ENCODE measurements at places on chromosomes 3 and 15. TPM values are rescaled to one million over a fixed set of nuclear protein-coding genes. Genes with fewer than 3 reads are reported as not detected.

THRB gene
- total RNA-seq: 19.7 TPM

CGNL1 gene
- 54.9 TPM for total RNA-seq

SLC24A5 gene
- total RNA-seq: 0.84 TPM

KBTBD13 gene
- not detected for total RNA-seq

GPR87 gene
- total RNA-seq: 0.67 TPM

DNA sequence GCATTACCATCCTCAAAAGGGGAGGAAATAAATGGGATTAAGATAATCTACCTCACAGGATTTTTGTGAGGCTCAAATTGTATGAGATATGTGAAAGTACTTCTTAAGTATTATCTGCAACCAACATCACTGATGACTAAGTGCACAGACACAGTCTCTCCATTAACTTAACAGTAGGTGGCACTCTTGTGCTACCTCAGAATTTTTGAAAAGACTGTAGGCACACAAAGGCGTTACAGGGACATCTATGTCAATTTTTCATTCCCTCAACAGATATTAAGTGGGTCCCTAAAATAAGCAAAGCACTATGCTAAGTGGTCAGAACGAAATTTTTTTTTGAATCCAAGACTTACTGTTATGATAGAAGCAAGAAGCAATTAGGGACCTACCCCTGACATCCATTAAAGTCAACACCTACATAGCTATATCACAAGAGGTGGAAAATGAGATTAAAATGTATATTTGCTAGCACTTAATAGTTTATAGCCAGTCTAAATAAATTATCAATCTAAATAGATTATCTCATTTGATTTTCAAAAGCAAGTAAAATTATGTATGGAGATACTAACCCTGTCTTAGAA lies 52.9 kb downstream of the RYK start:
- no peak for DNase-seq
- no peaks in the 10 kb centered on the region for H3K27me3 ChIP-seq

DNA sequence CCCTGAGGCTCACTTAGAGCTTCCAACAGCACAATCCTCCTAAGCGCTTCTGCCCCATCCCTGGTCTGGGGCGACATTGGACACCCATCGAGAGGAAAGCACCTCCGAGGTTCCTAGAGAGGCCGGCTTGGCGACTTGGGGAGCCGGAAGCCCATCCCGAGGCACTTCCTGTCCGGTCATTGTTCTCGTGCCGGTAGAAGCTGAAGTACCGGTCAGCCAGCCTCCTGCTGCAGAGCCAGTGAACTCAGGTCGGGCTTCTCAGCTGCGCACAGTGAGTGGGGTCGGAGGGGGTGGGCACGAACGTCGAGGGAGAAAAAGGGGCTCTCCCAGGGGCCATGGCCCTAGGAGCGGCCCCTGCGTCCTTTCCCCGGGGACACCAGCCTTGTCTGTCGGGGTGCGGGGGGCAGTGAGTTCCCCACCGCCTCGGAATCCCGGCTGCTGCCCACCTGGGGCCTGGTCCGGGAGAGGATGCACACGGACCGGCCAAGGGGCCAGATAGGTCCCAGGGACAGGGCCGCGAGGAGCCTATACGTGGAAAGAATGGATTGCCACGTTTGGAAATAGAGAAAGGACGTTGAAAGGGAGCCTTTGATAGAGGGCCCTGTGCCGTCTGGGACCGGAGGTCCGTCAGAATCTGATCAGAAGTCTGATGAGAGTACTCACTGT lies at the start of gene ZNF35:
Gene ZNF35 (plus strand): TSS at position 169 of the 666 bp plus-strand sequence. CDS start 2,336 bp downstream, outside the sequence.
- peaks cover 6% of the 10 kb centered on the region for H3K4me1 ChIP-seq
- H3K27ac ChIP-seq: peak within 1 kb of the TSS; percentile 77
- DNase-seq: peak; percentile 90
- peaks cover 30% of the 10 kb centered on the region for H3K36me3 ChIP-seq
- H3K4me3 ChIP-seq: peak within 1 kb of the TSS; percentile 80

GRCh38 chr3:149368201-149368673 lies 9.2 kb downstream of the TM4SF1 start:
- no peaks in the 10 kb centered on the region for H3K27me3 ChIP-seq
- peaks cover 11% of the 10 kb centered on the region for H3K36me3 ChIP-seq
- peaks cover 25% of the 10 kb centered on the region for H3K4me1 ChIP-seq
- no peak overlapping the region for H3K27ac ChIP-seq
- no peak for DNase-seq
- no peak overlapping the region for H3K4me3 ChIP-seq

DNA sequence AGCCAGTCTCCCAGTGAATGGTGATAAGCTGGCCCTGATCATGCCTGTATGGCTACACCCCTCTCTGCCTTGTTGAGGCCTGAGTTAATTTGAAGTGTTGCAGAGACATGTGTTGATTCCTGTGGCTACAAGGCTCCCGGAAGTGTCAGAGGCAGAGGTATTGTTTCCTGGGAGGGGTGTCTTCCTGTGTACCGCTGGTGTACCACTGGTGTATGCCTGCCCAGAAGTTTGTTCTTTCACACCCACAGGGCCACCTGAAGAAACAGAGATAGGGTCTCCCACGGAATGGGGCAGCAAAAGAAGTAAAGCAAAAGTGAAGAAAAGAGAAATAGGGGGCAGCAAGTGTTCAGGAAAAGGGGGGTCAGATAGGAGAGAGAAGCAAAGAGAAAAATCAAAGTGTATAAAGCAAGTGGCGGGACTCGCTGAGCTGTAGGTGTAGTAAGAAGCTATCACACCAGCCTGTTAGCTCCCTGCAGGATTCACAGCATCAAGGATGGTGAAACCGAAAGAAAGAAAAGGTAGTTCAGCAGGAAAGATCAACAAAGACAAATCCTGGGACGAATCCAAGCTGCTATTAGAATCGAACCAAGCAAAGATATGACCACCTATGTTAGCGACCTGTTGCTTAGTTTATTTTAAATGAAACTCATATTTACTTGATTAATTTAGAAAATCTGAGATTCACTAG lies 36.6 kb upstream of the CD47 start:
- no peak for DNase-seq
- H3K27me3 ChIP-seq: no peaks in the 10 kb centered on the region
- H3K36me3 ChIP-seq: no peaks in the 10 kb centered on the region
- no peak overlapping the region for H3K4me3 ChIP-seq
- no peak overlapping the region for H3K27ac ChIP-seq

DNA sequence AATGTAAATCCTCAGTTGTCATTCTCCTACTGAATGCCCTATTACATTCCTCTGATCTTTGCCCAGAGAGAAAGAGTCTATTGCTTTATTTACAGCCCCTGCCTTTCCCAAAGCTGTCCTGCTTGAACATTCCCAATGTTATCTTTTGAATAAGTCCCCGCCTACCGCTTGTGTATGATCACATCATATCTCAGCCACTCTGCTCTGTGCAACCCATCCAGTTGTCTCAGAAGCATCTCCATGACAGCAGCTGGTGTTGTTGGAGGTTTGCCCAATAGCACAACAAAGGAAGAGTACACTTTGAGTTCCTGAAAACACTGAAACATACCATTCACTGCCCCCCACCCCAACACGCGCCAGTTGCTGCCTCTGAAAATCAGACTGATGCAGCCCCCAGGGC lies 22.0 kb upstream of the FAM3D start:
- no peak for DNase-seq

GRCh38 chr3:157493627-157494550 lies 9.3 kb downstream of the VEPH1 start:
- no peaks in the 10 kb centered on the region for H3K4me1 ChIP-seq
- H3K4me3 ChIP-seq: no peak overlapping the region
- no peak overlapping the region for H3K27ac ChIP-seq
- no peaks in the 10 kb centered on the region for H3K36me3 ChIP-seq
- no peaks in the 10 kb centered on the region for H3K27me3 ChIP-seq
- no peak for DNase-seq

GRCh38 chr15:40693904-40694687 lies 878 bp upstream of the RAD51 start:
- peaks cover 15% of the 10 kb centered on the region for H3K4me1 ChIP-seq
- H3K4me3 ChIP-seq: peak overlapping the region; percentile 97
- peak overlapping the region; percentile 100 for H3K27ac ChIP-seq
- no peak for DNase-seq

DNA sequence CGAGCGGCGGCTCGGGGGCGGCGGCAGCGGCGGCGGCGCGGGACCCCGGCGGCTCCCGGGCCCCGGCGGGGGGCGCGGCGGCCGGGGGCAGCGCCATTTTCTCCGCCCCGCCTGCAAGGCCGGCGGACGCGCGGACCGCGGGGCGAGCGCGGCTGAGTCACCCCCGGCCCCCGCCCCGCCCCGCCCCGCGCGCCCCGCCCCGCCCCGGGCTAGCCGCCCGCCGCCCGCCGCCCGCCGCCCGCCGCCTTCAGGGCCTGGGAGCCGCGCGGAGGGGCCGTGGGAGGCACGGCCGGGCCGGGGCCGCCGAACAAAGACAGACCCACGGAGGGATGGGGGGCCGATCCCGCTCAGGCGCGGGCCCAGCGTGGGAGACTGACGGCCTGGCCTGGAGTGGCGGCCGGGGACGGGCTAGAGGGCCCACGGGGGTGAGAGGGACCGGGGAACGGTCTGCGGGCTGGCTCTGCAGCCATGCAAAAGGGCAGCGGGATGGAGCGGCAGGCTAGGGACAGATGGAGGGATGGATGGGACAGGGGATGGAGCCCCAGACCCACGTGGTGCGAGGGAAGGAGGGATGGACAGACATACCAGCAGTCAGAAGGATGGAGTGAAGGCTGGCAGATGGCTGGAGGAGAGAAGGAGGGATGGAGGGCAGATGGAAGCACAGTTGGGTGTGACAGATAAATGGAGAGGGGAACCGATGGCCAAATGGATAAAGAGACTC lies at the start of gene EIF4E3:
Gene EIF4E3 (minus strand): TSS at position 132 of the 721 bp plus-strand sequence. CDS start 35 bp downstream, at position 97.
- H3K4me3 ChIP-seq: peak within 1 kb of the TSS; percentile 70
- DNase-seq: peak; percentile 77
- no peaks in the 10 kb centered on the region for H3K27me3 ChIP-seq
- peaks cover 22% of the 10 kb centered on the region for H3K4me1 ChIP-seq
- no peaks in the 10 kb centered on the region for H3K36me3 ChIP-seq

DNA sequence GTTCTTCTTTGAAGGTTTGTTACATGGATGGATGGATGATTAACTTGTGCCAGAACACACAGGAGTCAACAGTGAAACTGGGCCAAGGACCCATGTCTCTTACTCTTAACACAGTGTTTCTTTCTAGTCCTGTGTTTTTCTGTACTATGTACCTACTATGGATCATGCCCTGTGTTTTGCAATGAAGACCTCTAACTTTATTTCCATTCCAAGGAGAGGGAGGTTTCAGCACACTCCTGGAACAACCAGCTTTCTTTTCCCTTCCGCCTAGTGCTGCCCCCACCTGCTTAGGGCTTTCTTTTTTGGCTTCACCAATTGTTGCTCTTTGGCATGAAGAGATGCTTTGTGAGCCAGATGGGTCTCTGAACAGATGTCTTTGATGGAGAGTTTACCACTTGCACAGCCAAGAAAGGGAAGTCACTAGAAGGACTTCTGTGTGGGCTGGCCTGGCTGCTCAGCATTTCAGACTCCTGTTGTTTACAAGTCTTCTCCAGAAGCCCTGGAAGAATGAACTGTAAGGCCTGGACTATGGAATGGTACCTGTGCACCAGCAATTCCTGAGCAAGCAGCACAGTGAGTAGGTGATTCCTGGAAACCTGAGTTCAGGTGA lies 44.5 kb downstream of the SNAPC5 start:
- H3K4me1 ChIP-seq: no peaks in the 10 kb centered on the region
- H3K4me3 ChIP-seq: no peak overlapping the region
- no peaks in the 10 kb centered on the region for H3K27me3 ChIP-seq
- H3K36me3 ChIP-seq: no peaks in the 10 kb centered on the region
- DNase-seq: no peak

- peaks cover 85% of the 10 kb centered on the region for H3K4me1 ChIP-seq
- no peaks in the 10 kb centered on the region for H3K36me3 ChIP-seq
- peak overlapping the region; percentile 87 for H3K27ac ChIP-seq
- no peak overlapping the region for H3K4me3 ChIP-seq
Measured at GRCh38 chr15:90062023-90062442, 40.2 kb downstream of the IDH2 start.

DNA sequence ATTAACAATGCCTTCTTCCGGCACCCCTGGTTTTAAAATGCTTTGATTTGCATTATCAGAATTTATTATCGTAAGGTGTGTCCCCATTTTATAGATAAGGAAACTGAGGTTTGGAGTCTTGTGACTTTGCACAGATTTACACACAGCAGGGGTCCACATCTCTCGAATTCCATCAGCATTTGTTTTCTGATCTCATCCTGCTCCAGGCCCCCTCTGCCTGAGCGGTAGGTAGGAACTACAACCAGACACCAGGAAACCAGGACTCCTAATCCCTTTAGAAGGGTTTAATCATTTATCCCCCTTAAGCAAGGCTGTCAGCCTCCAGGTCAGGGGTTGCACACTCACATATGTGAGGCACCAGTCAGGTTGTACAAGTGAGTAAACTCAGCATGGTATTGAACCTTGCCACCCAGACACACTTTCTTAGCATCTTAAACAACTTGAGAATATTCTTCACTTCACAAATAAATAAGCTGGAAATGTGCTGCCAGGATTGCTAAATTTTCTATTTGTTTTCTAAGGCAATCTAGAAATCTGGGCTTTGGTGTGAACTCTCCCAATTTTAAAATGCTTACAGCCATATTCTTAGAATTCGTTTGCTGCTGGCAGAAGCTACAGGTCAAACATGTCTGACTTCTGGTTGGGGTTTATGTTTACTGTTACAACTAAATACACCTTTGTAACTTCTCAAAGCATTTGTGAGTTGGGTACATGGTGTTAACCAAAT lies 31.7 kb upstream of the CMTM7 start:
- H3K36me3 ChIP-seq: no peaks in the 10 kb centered on the region
- H3K4me3 ChIP-seq: no peak overlapping the region

DNA sequence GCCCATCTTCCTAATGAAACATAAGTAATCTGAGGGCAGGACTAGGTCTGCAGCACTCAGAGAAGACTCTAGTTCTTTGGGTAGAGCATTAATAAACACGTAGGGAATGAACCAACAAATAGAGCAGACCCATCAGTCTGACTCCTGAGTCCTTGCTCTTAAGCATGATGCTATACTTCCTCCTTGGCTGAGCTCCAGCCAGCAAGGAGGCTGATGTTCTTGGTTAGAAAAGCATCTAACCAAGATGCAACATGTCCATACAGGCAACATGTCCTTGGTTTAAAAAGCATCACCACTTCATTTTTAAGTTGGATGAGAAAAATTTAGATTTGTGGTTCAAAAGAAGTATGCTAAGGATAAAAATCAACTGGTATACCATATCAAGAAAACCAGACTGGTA lies 8.5 kb upstream of the MYH15 start:
- H3K27ac ChIP-seq: no peak overlapping the region
- H3K4me3 ChIP-seq: no peak overlapping the region
- no peak for DNase-seq

DNA sequence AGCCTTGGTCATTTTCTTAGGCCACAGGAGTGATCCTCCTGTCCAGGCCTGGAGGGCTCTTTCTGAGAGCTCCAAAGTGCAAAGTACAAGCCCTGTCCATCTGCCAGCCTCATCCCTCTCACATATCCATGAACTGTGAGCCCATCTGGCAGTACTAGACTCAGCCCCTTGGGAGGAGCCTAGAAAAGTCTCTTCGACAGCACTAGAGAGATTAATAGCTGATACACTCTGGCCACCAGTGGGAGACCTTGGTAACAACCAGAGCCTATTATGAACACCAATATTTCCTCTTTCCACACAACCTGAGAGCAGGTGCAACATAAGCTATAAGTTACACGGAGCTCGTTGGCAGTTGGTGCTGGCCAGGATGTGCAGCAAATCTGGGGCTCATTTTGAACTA lies 59.5 kb upstream of the DCLK3 start:
- no peak overlapping the region for H3K27ac ChIP-seq
- H3K4me3 ChIP-seq: no peak overlapping the region
- no peak for DNase-seq
- H3K36me3 ChIP-seq: peaks cover 27% of the 10 kb centered on the region
